MCF 10A (cell line): ENCODE measurements at places on chromosomes 6 and 20. TPM values are rescaled to one million over a fixed set of nuclear protein-coding genes. Genes with fewer than 3 reads are reported as not detected.

DNA sequence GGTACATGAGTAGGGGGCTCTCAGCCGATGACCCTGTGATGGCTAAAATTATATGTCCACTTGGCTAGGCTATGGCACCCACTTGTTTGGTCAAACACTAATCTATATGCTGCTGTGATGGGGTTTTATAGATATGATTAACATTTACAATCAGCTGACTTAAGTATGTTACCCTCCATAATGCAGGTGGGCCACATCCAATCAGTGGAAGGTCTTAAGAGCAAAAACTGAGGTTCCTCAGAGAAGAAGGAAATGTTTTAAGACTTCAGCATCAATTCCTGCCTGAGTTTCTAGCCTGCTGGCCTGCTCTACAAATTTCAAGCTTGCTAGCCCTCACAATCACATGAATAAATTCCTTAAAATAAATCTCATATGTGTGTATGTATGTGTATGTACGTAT is 18.9 kb upstream of the MAK start:
- no peaks in the 10 kb centered on the region for H3K27me3 ChIP-seq
- H3K4me1 ChIP-seq, result no peaks in the 10 kb centered on the region
- H3K36me3 ChIP-seq, result no peaks in the 10 kb centered on the region
- H3K27ac ChIP-seq, result no peak overlapping the region
- DNase-seq, result no peak

DNA sequence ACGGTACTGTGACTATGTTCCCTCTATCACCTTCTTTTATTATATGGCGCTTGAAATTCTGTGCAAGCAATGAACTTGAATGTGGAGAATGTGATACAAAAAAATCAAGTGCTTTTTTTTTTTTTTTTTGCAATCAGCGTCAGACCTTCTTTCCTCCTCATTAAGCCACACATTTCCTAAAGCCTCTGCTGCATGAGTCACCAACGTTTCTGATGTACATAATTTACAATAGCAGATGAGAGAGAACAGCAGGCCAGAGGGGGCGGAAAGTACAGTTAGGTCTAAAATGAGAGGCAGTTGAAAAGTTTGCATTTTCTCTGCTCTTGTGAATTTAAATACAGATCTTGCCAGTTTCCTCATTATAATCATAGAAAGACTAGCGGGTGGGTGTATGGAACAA is 114.6 kb upstream of the RIPOR2 start:
- peak; percentile 69 for DNase-seq
- no peaks in the 10 kb centered on the region for H3K36me3 ChIP-seq

- H3K4me1 ChIP-seq, result no peaks in the 10 kb centered on the region
- no peak overlapping the region for H3K27ac ChIP-seq
- H3K4me3 ChIP-seq, result no peak overlapping the region
- no peak for DNase-seq
- no peaks in the 10 kb centered on the region for H3K36me3 ChIP-seq
- H3K27me3 ChIP-seq, result peaks cover 73% of the 10 kb centered on the region
These were observed 78.4 kb downstream of the LIN28B start for GRCh38 chr6:105035299-105035698.

DNA sequence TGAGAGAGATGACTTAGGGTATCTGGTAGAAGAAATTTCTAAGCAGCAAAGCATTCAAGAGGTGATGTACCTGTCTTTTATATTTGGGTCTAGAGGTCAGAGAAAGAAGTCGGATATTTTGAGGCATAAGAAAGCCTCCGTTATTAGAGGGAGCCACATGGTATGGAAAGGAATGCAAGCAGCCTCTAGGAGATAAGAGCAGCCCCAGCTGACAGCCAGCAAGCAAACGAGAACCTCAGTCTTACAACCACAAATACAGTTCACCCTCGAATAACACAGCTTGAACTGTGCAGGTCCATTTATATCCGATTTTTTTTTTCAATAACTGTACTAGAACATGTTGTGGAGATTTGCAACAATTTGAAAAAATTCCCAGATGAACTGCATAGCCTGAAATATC is 190.7 kb upstream of the VGLL2 start:
- H3K27ac ChIP-seq, result no peak overlapping the region
- no peaks in the 10 kb centered on the region for H3K4me1 ChIP-seq
- DNase-seq, result no peak
- H3K27me3 ChIP-seq, result peaks cover 72% of the 10 kb centered on the region
- H3K4me3 ChIP-seq, result no peak overlapping the region
- no peaks in the 10 kb centered on the region for H3K36me3 ChIP-seq

The POM121L2 gene
- not detected in 2 replicates for total RNA-seq

DNA sequence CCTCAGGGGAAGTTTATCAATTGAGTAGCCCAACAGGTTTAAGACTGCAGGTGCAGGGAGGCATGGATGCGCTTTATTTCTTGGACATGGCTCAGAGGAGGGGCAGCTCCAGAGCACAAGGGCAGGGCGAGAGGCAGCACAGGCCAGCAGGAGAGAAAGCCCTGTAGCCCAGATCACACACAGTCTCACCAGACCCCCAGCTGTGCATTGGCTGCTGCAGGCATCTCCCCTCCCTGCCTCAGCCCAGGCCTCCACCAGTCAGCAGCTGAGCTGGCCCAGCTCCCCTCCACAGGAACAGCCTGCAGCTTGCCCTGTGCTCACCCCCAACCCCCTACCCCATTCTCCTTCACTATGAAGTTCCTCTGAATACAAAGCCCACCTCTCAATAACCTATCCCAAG is 24.7 kb downstream of the MRPL14 start:
- H3K4me3 ChIP-seq, result no peak overlapping the region
- H3K4me1 ChIP-seq, result peaks cover 9% of the 10 kb centered on the region
- H3K27ac ChIP-seq, result no peak overlapping the region
- no peak for DNase-seq
- H3K27me3 ChIP-seq, result no peaks in the 10 kb centered on the region
- H3K36me3 ChIP-seq, result peaks cover 15% of the 10 kb centered on the region

- no peaks in the 10 kb centered on the region for H3K27me3 ChIP-seq
- no peak for DNase-seq
- H3K4me1 ChIP-seq, result peaks cover 63% of the 10 kb centered on the region
- no peak overlapping the region for H3K27ac ChIP-seq
- H3K4me3 ChIP-seq, result no peak overlapping the region
- peaks cover 6% of the 10 kb centered on the region for H3K36me3 ChIP-seq
These were observed 16.3 kb downstream of the LRP11 start for GRCh38 chr6:149847939-149848267.

DNA sequence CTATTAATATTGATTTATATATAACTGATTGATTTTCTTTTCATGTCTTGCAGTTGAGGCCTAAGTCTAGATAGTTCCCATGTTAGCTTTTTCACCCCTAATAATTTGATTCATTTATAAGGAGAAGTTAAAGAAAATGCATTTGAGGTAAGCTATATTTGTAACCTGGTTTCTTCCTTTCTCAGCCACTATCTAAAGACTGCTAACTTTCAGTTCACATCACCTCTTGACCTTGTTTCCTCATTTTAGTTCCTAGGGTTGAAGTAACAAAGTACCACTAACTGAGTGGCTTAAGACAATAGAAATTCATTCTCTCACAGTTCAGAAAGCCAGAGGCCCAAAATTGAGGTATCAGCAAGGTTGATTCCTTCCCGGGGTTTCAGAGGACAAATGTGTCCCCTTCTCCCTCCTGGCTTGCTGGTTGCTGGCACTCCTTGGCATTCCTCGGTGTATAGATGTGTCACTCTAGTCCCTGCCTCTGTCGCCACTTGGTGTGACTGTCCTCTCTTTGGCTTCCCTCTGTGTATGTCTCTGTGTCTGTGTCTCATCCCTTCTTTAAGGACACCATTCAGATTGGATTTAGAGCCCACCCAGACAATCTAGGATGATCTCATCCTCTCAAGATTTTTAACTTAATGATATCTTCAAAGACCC is 55.9 kb upstream of the C20orf144 start:
- H3K4me1 ChIP-seq, result peaks cover 14% of the 10 kb centered on the region
- peaks cover 23% of the 10 kb centered on the region for H3K36me3 ChIP-seq
- no peak overlapping the region for H3K27ac ChIP-seq
- no peaks in the 10 kb centered on the region for H3K27me3 ChIP-seq
- no peak for DNase-seq

DNA sequence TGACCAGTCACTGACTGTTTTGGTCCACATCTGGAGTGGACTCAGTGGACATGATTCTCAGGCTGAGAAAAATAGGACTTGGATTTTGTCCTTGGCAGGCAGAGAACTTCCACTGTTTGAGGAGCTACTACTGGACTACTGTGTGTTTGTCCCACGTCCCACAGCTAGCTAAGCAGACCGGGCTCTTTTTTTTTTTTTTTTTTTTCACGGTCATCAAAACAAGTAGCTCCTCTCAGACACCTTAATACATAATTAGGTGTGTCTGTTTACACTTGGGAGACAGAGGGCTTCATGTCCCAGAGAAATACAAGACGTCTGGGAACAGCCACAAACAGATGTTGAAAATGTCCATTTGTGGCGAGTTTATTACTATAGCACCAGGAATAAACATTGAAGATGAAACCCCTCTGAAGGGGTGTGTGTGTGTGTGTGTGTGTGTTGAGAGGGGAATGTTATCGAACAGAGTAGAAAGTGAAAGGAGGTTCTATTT is 155.0 kb upstream of the SUPT3H start:
- H3K27me3 ChIP-seq, result no peaks in the 10 kb centered on the region
- peak overlapping the region; percentile 51 for H3K27ac ChIP-seq
- DNase-seq, result no peak
- H3K4me1 ChIP-seq, result peaks cover 8% of the 10 kb centered on the region
- H3K4me3 ChIP-seq, result no peak overlapping the region

DNA sequence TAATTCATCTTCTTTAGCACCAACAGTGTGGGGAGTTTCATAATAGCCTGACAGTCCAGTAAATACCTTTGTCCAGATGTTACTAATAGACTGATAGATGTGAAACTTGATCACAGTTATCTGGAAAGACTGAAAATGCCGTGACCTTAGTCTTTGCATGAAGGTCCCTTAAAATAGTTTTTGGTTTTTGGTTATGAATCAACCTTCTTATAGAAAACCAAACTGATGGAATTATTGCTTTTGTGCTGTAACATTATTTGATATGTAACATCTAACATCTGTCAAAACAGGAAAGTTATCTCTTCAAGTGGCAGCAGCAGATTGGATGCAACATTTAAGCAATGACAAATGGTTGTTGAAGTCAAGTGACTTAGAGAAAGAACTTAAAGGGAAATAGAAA is 190.4 kb downstream of the DOK5 start:
- no peak overlapping the region for H3K4me3 ChIP-seq
- H3K27ac ChIP-seq, result no peak overlapping the region
- H3K4me1 ChIP-seq, result no peaks in the 10 kb centered on the region
- H3K27me3 ChIP-seq, result peaks cover 75% of the 10 kb centered on the region
- H3K36me3 ChIP-seq, result no peaks in the 10 kb centered on the region

DNA sequence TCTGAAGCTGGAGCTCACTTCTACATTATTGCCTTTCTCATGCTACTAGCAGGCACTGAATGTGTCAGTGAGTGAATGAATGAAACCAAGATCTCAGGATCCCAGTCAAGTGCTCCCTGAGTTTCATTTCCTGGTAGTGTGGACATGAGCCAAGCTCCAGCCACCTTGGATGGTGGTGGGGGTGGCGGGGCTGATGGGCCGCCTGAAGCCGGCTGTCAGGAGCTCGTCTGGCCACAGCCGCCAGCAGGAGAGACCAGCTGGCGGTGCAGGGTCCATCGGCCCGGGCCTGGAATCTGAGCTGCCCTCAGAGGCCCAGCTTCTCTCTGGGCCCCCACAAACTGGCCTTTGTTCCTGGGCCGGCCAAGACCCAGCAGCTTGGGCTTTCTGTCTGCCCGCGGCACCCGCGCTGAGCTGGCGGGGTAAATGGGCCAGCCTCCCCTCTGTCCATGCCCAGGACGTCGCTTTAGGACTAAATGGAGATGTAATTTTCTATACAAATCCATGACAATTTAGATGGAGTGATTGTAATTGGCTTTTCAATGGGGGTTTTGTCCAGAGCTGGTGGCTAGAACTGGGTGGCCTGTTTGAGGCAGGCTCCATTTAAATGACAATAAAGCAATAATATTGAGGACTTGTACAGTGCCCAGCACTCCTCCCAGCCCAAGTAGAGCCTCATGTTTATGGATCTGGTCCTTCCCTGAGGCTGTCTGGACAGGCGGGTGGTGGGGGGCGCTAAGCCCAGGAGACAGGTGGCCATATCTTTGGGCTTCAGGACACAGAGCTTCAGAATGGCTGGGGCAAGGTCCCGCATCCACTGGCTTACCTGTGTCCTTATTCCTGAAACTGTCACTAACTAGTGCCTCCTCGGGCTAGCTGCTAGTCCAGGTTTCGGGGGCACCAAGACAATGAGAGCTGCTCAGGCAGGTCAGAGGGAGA is 43.5 kb downstream of the NOL4L start:
- H3K36me3 ChIP-seq, result no peaks in the 10 kb centered on the region
- no peak overlapping the region for H3K4me3 ChIP-seq
- no peak for DNase-seq
- H3K4me1 ChIP-seq, result peaks cover 5% of the 10 kb centered on the region

- H3K27me3 ChIP-seq, result no peaks in the 10 kb centered on the region
- H3K36me3 ChIP-seq, result peaks cover 6% of the 10 kb centered on the region
- no peak overlapping the region for H3K27ac ChIP-seq
- DNase-seq, result no peak
These were observed 15.1 kb upstream of the GOPC start for GRCh38 chr6:117617210-117618035.

DNA sequence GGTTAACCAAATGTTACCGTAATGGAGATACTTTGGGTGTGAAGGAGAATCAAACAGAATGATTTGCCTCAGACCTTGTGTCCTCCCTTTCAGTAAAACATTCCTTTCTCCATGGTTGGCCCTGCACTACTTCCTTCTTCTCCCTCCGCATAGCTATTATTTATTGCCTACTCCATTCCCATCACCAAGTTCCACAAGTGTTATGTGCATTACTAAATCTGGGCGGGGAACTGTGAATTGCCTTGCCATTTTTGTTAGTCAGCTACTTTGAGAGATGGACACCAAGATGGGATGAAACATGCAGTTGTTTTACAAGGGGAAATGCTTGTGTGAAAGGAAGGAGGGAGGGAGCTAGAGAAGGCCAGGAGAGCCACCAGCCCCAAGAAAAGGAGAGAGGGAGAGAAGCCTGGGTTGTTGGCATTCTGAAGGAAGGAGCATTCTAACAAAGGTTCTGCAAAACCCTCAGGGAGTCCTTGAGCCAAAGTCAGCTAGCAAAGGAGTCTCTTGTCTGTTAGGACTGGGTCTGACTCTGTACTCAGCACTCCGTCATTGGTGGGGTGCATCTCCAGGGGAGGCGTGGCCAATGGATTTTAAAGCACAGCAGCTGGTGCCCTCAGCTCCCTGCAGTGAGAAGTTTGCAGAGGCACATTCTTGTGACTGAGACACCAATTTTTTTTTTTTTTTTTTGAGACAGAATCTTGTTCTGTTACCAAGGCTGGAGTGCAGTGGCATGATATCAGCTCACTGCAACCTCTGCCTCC is 83.6 kb upstream of the CHD6 start:
- H3K36me3 ChIP-seq, result no peaks in the 10 kb centered on the region
- no peak for DNase-seq
- no peak overlapping the region for H3K27ac ChIP-seq
- peaks cover 6% of the 10 kb centered on the region for H3K4me1 ChIP-seq
- no peak overlapping the region for H3K4me3 ChIP-seq
